Glutamatergic neuron (in vitro differentiated cells): ENCODE measurements at places on chromosomes 2 and 18. TPM values are rescaled to one million over a fixed set of nuclear protein-coding genes. Genes with fewer than 3 reads are reported as not detected.

Gene CD226
- total RNA-seq = 0.05 TPM

Gene DDX1
- total RNA-seq = 255 TPM

Gene NLRC4
- total RNA-seq = not detected

Gene LAMA1
- 32.0 TPM for total RNA-seq

Gene HOXD12
- not detected for total RNA-seq

Gene CFLAR
- total RNA-seq = 88.0 TPM

Gene UGT1A7
- not detected for total RNA-seq

Gene EEF1B2
- total RNA-seq = 246 TPM

Gene CFC1
- total RNA-seq = 1.8 TPM

Gene ASB18
- not detected for total RNA-seq

Gene CPLX4
- total RNA-seq = not detected

Gene CCDC121
- 5.3 TPM for total RNA-seq

Gene NDC80
- total RNA-seq = 7.7 TPM

Gene RNF103
- total RNA-seq = 25.2 TPM

Gene PRSS56
- not detected for total RNA-seq

Gene C18orf63
- total RNA-seq = not detected

Gene IL36A
- total RNA-seq = not detected

Gene CD8A
- 0.59 TPM for total RNA-seq

Gene TMEM169
- 166 TPM for total RNA-seq

Gene ANKRD53
- total RNA-seq = 11.7 TPM

Gene RGPD4
- 0.12 TPM for total RNA-seq

Gene OLA1
- 96.2 TPM for total RNA-seq

Gene KLHL41
- not detected for total RNA-seq

Gene CYP1B1
- 3.4 TPM for total RNA-seq

Gene CD207
- 0.51 TPM for total RNA-seq

Gene OXER1
- not detected for total RNA-seq

Gene TTC21B
- 46.2 TPM for total RNA-seq

Gene DYNAP
- not detected for total RNA-seq

Gene HJURP
- 6.9 TPM for total RNA-seq
